ENCODE measurements at places on chromosomes 5 and 9.

- peak; percentile 55 for DNase-seq
Measured at GRCh38 chr5:119355685-119356611, at the start of gene TNFAIP8. Gene TNFAIP8, plus strand, starts transcription at chr5:119356019. Its CDS starts 72 bp downstream, at chr5:119356091.

DNA sequence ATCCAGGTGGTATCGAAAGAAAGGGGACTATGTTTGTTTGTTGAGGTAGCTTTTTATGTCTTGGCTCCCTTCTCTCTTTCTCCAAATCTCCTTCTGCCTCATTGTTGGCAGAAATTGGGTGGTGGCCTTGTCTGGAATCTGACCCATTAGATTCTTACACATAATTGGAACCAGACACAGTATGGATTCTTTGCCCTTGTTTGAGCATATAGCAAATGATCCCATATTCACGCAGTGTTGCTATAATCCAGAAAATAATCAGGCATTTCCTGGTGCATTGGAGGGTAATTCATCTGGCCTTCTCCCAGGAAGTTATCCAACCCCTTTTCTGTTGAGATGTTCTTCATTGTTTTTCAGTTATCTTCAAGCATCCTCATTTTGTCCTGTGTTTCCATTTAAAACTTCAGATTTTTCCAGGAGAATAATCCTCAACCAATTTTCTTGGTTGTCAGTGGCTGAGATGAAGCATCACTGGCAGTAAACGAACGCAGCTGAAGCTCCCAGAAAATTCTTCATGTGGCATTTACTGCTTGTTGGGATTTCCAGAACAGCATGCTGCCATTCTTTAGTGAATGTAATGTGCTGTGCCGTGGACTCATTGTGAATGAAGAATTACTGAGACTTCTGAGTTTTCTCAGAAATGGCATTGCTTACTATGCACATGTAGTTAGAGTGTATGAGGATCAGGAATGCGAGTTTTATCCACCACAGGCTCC, 70.5 kb upstream of the NTRK2 start:
- DNase-seq = no peak

GRCh38 chr9:78578072-78578471, 281.1 kb downstream of the PSAT1 start:
- DNase-seq = no peak

DNA sequence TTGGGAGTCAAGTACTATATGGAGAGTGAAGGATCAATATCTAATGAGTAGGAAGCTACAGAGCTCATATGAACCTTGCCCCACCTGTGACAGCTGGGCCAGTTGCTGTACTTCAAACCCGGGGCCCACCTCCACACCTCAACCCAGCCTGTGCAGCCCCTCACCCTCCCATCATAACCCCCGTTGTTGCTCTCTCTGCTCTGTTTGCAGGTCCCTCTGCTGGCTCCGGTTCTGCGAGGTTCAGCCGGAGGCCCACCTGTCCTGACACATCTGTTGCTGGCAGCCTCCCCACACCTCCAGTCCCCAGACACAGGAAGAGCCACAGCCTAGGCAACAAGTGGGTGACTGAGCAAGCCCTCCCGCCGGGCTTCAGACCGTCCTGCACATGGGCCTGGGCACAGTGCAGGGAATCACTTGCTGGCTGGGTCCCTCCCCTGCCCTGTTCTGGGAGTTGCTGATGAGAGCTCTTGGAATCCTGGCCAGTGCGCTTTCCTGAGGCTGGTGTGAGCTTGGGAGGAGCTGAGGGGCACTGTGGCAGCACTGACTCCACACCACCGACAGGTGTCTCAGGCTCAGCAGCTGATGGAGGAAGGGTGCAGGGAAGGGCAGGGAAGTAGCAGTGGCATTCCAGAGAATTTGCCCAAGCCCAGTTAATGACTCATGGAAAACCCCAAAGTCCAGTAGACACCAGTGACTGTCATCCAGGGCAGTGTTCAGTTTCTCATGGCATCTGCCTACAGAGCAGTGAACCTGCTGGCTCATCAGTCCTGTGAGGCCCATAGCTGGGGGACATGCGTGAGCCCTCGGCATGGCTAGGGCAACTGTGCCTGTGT, 69.5 kb upstream of the GARNL3 start:
- no peak for DNase-seq

GRCh38 chr5:168157141-168157540, 134.3 kb upstream of the WWC1 start:
- DNase-seq = no peak

DNA sequence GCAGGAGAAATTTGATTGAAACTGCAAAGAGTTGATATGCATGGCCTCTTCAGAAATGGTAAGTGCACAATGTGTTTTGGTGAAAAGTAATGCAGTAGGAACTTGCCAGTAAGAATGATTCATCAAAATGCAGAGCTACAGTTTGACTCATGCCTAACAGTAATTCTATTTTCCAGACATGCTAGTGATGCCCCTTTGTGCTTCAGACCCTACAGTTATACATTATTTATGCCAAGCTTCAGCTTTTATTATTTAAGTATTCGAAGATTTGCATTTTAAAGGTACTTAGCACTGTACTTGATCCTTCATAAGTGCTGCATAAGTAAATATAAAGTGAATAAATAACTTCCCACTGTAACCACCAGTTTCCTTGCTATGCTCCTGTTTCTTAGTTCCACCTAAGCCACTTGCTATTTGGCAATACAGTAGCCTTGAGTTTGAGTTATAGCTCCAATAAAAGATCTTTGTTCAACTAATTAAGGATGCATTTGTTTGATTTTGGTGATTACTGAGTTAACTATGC, 3.6 kb upstream of the SPATA31E1 start:
- DNase-seq = no peak

DNA sequence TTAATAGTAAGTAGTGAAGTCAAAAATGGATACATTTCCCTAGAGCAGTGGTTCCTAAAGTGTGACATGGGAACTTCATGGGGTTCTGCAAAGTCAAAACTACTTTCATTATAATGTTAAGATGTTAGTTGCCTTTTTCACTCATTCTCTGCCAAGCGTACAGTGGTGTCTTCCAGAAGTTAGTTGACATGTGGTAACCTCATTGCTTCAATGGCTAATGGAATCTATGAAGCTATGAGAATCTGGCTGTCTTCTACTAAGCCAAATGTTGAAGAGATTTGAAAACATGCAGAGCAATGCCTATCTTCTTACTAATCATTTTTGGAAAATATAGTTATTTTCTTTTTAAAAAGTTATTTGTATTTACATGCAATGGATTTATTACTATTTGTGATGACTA, 111.8 kb downstream of the SLC12A2 start:
- no peak for DNase-seq

- DNase-seq = no peak
Measured at GRCh38 chr9:133824106-133824801, 86.1 kb upstream of the SARDH start.

- no peak for DNase-seq
Measured at GRCh38 chr5:113902917-113903660, 389.6 kb downstream of the YTHDC2 start.

- no peak for DNase-seq
Measured at GRCh38 chr5:5971203-5971602, 407.1 kb downstream of the MED10 start.

DNA sequence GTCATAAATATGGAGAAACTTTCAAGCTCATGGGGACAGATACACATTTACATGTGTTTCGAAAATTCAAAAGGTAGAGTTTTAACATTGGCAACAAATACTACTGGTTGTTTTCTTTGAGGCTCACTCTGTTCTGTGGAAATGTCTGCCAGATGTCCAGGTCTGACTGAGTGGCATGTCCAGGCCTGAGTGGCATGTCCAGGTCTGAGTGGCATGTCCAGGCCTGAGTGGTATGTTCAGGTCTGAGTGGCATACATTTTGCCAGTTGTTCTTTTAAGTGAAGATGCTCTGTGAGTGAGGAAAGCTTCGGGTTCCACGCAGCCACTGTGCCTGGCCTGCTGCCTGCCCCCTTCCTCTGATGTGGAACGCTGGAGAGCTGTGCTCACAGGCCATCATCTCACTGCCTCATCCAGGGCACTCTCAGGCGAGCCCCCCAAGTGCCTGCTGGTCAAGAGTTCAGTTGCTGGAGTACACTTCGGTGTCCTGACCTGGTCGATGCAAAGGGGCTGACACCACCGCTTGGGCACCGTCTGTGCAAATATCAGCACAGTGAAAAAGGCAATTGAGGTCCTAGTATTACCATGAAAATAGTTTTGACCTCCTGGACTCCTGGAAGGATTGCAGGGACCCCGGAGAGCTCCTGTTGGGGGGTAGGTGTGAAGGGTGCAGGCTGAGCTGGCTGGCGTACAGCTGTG, 89.9 kb downstream of the EHMT1 start:
- no peak for DNase-seq

- no peak for DNase-seq
Measured at GRCh38 chr5:87151547-87151946, 116.1 kb upstream of the RASA1 start.

DNA sequence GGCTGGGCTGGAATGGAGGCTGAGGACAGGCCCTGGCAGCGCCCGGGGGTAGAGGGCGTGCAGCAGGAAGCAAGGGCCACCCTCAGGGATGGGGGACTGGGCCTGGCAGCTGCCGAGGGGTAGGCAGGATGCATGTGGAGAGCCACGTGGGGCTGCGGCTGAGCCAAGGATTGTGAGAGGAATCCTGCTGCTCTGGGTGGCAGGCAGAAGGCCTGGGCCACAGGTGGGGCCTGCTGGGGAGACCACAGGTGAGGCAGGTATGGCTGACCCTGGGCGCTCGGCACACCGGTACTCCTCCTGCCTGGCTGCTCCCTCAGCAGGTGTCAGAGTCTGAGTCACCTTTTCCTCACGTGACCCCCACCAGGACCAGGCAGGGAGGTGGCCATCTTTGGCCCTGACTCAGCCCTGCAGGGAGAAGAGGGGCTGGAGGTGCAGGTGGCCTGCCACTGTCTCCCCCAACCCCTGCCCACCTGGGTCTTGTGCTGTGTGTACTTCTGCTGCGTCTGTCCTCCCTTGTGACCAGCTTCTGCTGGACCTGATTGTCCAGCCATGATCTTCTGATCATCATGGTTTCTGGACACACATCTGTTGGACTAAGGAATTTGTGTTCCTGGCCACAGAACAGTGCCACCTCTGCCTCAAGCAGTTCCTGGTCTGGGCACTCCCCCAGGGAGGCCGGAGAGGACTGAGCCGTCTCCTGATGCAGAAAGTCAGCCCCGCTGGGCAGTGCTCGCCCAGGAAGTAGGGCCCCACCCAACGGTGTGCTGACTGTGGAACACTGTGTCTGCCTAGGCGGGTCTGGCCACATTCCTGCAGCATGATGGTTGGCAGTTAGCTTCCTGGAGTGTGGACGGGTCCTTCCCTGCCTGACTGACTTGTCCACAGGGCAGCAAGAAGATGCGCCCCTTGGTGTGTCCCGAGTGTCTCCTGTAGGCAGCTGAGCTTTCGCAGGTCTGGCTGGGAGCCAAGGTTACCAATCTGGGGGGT, 6.4 kb downstream of the ARRDC1 start:
- no peak for DNase-seq

- DNase-seq = no peak
Measured at GRCh38 chr5:132180134-132180745, 47.4 kb downstream of the P4HA2 start.

DNA sequence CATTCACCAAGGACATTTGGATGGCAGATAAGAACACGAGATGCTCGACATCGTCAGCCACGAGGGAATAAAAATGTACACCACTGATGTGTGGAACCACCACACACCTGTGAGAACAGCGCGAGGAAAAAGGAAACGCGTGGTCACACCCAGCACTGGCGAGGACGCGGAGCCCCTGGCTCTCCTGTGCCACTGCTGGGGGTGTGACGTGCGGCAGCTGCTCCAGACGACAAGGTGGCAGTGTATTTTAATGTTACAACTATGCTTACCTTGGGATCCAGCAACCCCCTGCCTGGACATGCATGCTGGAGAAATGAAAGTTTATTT, 13.6 kb upstream of the CEP72 start:
- DNase-seq = no peak

DNA sequence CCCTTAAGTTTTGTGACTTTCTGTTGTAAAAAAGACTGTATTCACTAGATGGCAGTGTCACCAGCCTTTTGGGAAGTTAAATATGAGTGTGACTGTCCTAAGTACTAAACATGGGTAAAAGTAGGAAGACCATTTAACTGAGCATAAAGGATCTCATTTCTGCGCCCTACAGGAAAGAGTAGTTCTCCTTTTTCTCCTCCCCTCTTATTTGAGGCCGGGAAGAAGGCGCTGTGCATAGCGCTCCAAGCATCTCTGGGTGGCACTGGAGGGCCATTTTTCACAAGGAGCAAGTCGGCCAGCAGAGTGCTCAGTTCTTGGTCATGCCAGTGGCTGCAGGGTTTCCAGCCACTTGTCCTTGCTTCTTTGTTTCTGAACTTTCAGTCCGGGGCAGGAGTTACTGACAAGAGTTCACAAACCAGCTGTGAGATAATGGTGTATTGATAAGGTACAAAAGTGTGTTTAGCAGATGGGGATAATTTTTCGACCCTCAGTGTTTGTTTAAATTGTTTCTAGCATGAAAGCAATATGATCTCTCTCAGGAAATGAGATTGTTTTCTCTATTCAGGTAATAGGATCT, 227.6 kb upstream of the DMRT1 start:
- DNase-seq = peak; percentile 38

DNA sequence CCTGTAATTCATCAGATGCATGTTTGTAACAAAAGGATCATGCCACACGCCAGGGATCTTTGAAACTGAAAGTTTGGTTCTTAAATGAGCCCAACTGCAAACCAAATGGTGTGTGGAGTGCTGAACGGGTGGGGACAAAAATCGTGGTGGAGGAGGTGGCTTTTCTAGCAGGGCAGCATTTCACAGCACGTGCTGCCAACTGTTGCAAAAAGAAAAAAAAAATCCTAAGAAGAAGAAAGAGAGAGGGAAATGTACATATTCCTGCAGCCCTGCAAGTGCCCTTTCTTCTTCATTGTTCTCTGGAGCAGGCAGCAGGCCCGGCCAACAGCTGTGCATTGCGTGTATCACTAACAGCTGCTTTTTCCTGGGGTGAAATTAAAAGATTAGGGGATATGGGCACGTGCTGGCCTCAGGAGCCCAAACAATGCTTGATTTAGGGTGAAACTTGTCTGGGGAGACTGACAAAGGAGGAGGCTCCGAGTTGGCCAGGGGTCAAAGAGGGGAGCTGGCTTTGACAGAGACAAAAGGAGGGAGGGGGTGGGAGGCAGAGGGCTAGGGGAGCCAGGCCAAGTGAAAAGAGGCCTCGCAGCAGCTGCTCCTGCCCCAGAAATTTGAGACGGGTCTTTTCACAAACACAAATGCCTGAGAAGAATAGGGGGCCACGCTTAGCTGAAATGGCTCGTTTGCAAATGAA, 73.0 kb downstream of the GADD45G start:
- no peak for DNase-seq

DNA sequence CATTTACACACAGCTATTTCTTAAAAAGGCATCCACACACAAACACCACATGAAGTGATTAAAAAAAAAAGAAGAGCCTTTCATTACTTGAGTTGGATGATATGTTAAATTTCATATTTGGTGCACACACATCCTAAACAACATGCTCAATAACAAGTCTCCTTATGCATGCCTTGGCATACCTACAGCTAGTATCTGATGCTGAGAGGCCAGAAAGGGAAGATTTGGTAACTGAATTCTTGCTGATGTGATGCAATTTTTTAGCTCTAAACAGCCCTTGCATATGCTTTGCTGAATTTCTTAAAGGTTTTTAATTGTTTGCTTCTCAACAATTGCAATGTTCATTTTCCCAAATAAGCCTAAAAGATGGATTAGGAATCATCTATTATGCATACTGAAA, 338.8 kb downstream of the ARL15 start:
- DNase-seq = no peak
